BE2C (cell line): ENCODE measurements at places on chromosomes 2 and 18.
A peak's percentile ranks its signal among the peaks of the same experiment; 100 is the strongest.

DNA sequence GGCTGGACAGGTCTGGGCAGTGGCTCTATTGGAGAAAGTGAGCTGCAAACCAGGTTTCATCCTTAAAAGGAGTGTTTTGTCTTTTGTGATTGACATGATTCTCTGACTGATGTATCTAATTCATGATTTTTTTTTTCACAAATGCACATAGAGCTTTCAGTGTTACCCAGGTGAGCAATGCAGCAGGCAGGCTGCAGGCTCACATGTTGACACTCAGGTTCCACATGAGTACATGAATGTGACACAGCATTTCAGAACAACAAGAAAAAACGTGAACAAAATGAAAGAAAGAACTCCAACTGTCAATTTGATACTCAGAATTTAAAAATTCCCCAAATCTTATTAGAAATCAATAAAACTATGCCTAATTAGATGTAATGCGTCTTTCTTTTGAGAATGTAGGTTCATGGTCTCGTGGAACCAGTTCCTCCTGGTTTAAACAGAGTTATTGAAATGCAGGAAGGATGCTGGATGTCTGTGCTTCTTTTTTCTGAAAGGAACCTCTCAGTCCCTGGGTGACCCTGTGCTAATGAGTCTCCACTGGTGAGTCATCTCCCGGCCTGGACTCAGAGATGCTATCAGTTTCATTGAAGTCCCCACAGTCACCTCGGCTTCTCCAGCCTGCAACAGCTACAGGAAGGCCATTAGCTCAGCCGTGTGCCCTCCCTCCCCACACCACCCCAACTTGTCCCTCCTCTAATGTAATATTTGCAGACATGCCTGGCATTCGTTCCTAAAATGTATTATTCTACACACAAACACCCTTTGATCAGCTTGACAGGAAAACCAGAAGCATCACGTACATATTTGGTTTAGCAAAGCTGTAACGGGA is 430.4 kb downstream of the LPIN1 start:
- peak; percentile 92 for DNase-seq

GRCh38 chr2:28391564-28392296 is 928 bp upstream of the FOSL2 start:
- peak; percentile 76 for DNase-seq

DNA sequence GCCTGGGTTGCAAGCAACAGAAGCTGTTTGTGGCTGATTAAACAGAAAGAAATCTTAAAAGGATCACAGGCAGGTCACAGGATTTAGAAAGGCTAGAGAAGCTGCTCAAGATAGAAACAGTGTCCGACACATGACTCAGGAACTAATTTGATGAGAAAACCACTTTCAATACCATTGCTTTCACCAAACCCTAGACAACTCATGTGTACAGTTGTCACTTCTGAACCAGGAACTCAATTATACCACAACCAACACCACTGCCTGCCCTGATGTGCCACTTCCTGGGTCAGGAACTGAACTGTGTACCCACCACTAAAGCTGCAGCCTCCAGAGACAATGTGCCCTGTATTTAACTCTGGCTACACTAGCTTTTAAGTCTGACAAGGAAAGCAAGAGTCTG is 56.0 kb downstream of the TMEM247 start:
- no peak for DNase-seq

- DNase-seq, result no peak
These were observed 19.6 kb upstream of the GREB1 start for GRCh38 chr2:11514081-11514730.

DNA sequence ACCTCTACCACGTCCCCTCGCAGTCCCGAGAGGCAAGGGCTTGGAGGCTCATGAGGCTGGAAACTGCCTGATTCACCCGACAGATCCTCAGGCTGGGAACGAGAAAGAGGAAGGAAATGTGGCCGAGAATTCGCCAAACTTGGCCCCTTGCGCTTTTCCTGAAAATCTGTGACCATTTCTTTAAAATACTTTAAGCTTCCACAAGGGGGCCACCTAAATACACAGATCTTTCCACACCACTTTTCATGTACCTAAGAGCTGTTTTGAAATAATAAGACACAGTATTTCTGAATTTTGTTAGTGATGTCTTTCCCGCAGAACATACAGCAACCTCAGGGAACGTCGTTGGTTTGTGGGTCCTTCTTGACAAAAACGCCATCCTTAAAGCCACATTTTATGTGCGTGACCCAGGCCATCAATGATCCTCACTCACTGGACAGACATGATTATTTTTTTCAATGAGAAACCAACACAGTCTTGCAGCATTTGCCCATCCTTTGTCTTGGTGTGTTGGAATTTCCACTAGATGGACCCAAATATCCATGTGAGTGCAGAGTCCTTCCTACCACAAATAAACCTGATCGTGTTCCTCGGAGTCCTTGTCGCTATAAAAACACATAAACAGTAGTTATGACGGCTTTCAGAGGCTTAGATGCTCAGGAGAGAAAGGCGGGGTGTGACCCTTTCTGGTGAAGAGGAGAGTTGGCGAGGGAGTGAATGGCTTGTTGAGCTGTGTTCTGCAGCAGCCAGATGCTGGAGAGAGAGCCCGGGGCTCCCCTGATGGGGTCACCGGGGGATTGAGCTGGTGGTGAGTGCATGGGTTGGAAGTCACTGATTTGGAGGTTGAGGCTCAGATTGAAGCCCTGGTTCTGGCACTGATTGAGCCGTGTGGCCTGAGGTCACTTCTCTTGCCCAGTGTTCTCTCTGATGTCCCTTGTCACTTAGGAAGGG is 25.0 kb downstream of the DCDC2C start:
- DNase-seq, result no peak

DNA sequence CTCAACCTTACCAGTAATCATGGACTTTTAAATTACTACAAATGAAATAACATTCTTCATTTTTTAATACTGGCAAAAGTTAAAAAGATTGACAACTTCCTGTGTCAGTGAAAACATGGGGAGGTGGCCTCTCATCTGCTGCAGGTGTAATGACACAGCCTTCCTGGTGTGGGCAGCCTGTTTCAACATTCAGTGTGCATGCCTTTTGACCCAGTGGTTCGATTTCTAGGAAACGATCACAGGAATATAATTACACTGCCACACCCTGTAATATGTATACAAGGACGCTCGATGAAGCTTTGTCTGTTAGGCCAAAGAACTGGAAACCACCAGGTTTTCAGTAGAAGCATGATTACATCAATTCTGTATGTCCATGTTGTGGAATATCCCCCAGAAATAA is 68.7 kb downstream of the MTHFD2 start:
- DNase-seq, result peak; percentile 14

- DNase-seq, result no peak
These were observed 70.3 kb upstream of the PELI1 start for GRCh38 chr2:64214281-64215115.

- no peak for DNase-seq
These were observed 884.8 kb upstream of the ZEB2 start for GRCh38 chr2:145404690-145405089.

DNA sequence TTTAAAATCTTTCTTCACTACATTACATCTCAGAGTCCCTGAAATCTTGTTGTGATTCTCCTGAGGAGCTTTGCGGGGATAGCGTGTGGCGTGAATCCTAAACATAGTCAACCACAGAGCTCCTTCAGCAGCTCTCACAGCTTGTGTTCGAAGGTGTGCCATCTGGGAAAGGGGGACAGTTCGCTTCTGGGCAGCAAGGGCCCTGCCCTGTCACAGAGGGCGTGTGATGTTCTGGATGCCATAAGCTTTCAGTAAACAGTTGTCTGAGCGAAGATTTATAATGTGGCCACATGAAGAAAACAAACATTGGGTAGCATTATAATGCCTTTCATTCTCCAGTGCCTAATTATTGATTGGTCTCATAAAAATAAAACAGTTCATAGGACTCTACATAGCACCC is 172.5 kb downstream of the MYO1B start:
- no peak for DNase-seq

- no peak for DNase-seq
These were observed 70.1 kb downstream of the QPCT start for GRCh38 chr2:37414470-37414949.

DNA sequence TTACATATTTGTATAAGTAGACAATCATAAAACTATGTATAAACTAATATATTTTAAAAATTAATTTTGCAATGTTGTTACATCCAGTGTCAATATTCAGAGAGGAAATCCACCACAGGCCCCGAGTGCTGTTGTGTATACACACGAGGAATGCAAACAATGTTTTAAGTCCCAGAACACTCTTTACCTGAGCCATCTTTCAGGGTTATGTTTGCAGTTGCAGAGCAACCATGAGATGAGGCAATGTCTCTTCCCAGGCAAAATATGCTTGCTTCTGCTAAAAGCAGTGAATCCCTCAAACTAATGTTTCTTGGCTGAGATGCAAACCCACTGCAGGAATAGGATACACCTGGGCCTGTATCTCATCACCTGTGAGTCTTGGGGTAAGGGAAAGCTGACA is 91.3 kb downstream of the ASXL2 start:
- DNase-seq, result no peak

DNA sequence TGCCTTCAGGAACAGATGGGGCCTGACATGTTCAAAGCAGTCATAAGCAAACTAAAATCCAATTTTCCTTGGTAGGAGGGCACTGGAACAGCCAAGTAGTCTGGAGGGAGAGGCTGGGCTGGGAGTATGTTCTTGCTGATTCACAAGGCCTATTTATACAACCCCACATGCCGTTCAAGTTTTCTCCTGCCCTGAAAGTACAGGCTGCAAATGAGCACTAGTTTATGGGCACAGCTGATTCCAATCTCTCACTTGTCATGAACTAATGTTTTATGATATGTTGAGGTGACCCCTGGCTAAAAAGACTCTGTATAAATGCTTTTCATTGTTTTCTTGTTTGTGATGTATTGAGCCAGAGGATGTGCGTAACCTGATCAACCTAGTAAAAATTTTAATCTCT is 183.4 kb upstream of the SRD5A2 start:
- DNase-seq, result no peak

DNA sequence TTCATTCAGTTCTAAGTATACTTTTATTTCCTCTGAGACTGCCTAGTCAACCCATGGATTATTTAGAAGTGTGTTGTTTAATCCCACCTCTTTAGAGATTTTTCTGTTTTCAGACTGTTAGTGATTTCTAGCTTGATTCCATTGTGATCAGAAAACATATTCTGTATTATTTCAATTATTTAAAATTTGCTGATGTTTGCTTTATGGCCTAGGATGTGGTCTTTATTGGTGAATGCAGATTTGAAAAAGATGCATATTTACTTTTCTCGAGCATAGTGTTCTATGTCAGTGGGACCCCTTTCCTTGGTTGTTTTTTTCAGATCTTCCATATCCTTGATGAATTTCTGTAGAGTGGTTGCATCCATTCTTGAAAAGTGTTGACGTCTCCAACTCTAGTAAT is 487.2 kb upstream of the HS6ST1 start:
- DNase-seq, result no peak

DNA sequence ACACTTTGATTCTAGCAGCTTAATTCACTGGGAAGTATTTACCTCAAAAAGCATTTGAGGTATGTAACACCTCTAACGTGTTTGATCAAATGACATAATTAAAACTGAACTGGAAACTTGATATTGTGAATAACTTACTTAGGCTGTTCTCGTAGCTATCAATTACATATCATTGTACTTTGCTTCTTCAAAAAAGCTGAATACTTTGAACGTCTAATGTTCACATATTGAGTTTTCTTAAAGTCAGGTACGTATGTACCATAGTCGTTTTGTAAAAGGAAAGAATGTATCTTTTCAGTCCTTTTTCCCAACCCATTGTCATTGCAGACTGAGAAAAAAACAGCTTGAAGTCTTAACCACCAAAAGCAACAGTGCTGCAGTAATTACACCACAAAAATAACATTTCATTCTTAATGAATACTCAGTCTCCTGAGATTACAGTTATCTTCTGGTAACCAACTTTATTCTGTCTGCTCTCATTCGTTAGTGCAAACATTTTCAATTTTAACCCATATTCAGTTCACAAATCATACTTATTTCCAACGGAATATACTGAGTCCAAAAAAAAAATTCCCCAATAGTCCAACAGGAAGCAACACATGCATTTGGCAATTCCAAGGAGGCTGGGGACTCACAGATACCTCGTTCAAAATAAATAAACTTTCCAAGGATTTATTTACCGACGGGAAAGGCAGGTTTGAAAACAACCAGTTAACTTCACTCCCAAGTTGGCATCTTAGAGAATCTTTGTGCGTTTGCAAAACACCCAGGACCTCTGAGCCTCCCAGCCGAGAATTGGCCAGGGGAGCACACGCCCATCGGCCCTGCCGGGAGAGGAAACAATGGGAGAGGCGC is 1.1 kb downstream of the CHN1 start:
- DNase-seq, result no peak
